ENCODE measurements at places on chromosomes 5 and 9.

DNA sequence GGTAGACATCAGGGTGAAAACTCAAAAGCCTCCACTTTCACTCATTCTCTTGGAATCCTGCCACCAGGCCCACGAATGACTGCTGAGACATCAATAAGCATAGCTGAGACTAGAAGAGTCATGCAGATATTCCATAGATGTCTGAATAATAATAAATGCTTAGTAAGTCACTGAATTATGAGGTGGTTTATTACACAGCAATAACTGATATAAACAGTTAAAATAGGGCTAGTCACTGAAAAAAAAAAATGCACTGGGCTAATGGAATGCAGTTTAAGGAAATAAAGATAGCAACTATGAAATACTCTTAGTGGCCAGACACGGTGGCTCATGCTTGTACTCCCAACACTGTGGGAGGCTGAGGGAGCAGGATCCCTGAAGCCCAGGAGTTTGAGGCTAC lies 262.8 kb upstream of the CDH6 start:
- DNase-seq = no peak

- no peak for DNase-seq
These were observed 41.9 kb downstream of the TMEM252 start for GRCh38 chr9:68498816-68499215.

DNA sequence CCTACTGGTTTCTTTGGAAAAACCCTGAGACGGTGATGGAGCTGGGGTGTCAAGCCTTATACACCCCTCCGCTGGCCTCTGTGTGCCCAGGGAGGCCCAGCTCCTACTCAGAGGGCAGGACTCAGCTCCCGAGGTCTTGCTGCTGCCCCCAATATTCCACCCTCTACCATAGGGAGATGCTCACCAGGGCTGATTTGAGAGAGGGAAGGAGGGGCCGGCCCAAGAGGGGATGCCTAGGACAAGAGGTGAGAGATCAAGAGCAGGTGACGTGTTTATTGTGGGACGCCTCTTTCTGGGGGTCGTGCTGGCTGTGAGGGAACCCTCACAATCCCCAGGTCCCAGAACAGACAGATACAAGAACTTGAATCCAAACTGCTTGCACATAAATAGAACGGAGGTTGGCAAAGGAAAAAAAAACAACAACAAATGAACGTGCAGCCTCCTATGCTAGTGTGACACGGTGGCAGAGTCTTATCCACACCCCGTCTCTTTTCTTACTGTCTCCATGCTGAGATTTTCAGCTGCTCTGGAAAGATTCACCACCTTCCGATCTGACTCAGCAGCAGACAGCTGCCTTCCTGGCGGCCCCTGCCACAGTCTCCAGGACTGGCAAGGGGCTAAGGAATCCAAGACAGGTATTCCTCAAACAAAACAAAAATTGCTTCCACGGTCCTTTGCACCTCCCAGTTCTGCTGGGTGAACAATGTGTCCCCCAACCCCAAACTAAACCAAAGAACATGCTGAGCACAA lies 22.3 kb downstream of the FABP6 start:
- DNase-seq = no peak

GRCh38 chr5:138559937-138560336 lies 15.3 kb downstream of the HSPA9 start:
- DNase-seq = no peak

- DNase-seq = peak; percentile 28
These were observed at the start of gene EDIL3 for GRCh38 chr5:84384604-84385575. EDIL3 (minus strand) TSS chr5:84384880; CDS start chr5:84384374, 506 bp downstream.

DNA sequence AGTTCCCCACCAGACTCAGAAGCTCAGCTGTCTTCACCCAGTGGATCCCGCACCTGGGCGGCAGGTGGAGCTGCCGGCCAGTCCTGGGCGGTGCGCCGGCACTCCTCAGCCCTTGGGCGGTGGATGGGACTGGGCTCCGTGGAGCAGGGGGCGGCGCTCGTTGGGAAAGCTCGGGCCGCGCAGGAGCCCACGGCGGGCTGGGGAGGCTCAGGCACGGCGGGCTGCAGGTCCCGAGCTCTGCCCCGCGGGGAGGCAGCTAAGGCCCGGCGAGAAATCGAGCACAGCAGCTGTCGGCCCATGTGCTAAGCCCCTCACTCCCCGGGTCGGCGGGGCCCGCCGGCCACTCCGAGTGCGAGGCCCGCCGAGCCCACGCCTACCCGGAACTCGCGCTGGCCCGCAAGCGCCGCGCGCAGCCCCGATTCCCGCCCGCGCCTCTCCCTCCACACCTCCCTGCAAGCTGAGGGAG lies 560.0 kb downstream of the BRINP1 start:
- DNase-seq = no peak

DNA sequence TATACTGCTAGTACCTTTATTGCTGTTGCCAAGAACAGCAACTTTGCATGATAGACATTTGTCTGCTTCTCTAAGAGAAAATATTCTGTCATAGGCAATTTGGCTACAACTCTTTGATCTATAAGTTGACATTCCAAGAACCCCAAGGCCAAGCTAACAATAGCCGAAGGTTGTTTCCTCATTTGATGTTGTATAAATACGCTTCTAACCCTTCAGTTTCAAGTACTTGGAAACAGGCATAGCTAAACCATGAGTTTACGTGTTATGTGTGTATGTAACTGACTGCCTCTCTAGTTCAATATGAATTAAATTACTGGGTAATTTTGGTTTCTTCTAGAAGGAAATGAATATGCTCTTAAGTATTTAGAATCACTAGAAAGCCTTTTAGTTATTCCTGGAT lies 1034.0 kb downstream of the TLE4 start:
- DNase-seq = no peak

DNA sequence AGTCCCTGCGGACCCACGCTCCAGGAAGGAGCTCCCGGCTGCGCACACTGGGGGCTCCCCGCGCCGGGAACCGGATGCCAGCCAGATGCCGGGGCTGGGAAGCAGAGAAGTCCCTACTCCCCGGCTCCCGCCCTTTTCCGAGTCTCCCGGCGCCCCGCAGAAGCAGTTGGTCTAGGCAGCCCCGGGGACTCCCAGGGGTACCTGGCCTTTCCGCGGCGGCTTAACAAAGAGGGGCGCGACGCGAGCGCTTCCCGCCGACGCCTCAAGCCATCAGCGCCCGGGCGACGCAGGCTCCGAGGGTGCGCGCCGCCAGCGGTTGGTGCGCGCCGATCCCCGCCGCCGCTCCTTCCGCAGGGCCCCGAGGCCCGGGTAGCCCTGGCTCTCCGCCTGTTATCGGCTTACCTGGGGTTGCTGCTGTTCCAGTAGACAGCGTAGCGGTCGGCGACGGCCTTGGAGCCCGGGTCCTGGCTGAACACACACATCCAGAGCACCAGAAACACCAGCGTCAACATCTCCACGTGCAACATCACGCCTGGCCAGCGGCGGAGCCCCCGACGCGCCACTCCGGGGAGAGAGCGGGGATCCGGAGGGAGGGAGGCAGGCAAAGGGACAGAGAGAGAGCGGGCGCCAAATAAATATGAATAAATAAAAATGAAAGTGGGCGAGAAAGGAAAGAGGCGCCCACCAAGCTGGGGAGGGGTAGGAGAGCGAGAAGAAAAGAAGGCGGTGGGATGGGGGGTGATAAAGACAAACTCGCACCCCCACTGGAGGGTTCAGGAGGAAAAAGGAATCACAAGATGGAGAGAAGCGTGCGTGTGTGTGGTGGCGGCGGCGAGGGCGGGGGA lies 428 bp downstream of the EFNA5 start:
- no peak for DNase-seq

- DNase-seq = no peak
These were observed 60.3 kb upstream of the LRRTM2 start for GRCh38 chr5:138935466-138935865.

DNA sequence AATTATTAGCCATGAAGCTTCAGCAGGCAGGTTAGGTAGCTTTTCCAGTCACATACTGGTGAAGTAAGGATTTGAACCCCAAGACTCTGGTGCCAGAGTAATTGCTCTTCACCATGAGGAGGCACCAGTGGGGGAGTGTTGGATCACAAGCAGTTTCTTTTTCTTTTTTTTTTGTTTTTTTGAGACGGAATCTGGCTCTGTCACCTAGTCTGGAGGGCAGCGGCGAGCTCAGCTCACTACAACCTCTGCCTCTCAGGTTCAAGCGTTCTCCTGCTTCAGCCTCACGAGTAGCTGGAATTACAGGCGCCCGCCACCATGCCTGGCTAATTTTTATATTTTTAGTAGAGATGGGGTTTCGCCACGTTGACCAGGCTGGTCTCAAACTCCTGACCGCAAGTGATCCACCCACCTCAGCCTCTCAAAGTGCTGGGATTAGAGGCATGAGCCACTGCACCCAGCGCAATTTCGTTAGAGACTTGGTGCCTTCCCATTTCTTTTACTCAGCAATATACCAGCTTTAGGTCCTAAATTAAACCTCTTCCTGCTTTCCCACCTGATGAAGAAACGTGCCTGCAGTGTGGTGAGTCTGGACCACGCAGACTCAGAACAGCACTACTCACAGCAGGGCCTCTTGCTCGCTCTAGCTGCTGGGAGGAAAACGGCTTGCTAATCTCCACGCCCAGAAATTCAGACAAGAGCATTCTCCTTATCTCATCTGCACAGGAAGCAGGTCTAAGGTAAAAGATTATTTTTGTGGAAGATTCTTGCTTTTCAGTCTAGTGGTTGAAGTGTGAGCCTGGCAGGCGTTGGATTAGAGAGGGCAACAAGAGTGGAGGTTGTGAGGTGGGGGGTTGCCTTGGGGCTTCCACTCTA lies at the start of gene S100Z:
TSS of gene S100Z (plus strand) at position 596 of the 873 bp plus-strand sequence. CDS start 25,346 bp downstream, outside the sequence.
- DNase-seq = no peak

DNA sequence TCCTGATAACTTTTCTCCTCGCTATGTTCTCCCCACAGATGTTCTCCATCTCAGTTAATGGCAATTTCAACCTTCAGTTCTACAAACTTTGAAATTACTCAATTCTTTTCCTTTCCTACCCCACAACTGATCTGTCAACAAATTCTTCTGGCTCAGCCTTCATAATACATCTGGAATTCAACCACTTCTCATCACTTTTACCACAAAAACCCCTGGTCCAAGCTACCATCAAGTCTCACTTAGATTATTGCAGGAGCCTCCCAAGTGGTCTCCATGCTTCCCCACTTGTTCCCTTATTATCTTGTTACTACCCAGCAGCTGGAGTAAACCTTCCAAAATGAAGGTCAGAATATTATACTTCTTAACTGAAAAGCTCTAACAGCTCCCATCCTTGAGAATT lies 110.1 kb downstream of the FBN2 start:
- no peak for DNase-seq

- peak; percentile 74 for DNase-seq
These were observed 8.4 kb upstream of the ZNF474 start for GRCh38 chr5:122120957-122121356.

- peak; percentile 53 for DNase-seq
These were observed 480 bp downstream of the LMNB1 start for GRCh38 chr5:126777257-126777974.

GRCh38 chr5:123044926-123045617 lies 8.5 kb upstream of the PPIC start:
- no peak for DNase-seq

DNA sequence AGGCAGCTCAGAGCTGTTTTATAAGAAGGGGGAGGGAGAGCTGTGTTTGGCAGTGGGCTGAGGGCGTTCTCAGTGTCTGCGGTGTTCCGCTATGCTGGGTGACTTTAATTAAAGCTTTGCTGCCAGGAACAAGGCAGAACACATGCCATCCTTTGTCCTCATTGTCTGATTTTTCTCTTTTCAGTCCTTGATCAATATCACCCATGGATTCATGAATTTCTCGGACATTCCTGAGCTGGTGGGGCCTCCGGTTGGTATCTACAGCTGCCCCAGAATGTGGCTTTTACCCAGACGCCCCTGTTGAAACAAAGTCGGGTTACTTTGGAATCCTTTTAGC lies 66.5 kb upstream of the TGFBR1 start:
- DNase-seq = no peak

DNA sequence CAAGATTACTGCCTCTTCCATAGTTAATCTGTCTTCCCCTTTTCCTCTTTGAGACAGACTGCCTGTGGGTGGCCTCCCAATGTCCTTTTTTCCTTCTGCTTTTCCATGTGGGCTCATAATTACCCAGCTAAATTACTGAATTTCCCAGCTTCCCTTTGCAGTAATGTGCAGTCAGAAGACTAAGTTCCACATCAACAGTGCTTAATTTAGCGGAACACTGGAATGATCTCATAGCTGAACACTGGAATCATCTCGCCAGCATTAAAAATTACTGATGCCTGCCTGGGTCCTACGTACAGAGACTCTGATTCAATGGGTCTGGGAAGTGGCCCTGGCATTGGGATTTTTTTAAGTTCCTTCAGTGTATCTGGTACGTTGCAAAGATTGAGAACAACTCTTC lies 84.3 kb downstream of the DNAH5 start:
- DNase-seq = no peak

GRCh38 chr9:83932011-83932410 lies 10.8 kb upstream of the KIF27 start:
- no peak for DNase-seq

DNA sequence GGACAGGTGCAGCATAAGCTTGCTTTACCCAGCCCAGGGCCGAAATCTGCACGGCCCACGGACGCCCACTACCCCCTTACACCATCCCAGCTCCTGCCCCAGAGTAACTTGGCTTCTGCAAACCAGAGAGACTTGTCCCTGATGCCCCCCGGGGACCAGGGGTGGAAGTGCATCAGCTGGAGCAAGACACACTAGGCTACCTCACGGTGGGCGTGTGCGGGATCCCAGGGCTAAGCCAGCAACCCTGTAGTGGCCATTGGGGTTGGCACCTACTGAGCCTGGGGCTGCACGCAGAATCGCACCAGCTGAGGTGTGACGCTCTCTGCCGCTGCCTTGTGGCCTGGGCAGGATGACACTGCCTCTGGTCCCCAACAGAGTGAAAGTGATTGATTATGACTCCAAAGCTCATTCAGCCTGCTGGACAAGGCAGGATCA lies 6.1 kb upstream of the ZNF79 start:
- DNase-seq = no peak

DNA sequence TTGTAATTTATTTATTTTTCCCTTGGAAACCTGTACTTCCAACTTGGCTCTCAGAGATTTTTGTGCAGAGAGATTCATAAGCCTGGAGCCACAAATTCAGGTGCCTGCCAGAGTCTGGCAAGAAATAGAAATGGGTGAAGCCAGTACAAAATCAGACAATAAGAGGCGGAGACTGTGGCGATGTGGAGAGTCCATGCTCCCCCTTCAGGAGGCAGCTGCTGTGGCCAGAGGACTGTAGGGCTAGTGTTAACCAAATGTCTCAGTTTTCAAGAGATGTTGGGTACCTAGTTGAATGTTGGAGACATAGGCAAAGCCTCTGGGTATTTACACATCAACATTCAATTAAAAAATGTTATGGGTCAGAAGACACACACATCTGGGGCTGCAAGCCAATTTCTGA lies 208.6 kb downstream of the PSAT1 start:
- no peak for DNase-seq

- DNase-seq = no peak
These were observed 3.8 kb upstream of the CCDC192 start for GRCh38 chr5:127699416-127699815.

GRCh38 chr5:79613549-79613948 lies 1.3 kb downstream of the TENT2 start:
- DNase-seq = no peak
